ENCODE measurements at places on chromosomes 2 and 18.

- DNase-seq, result no peak
Observed at GRCh38 chr2:114022360-114023085, 132.6 kb downstream of the ACTR3 start.

- no peak for DNase-seq
Observed at GRCh38 chr2:206028101-206028500, 57.9 kb downstream of the INO80D start.

DNA sequence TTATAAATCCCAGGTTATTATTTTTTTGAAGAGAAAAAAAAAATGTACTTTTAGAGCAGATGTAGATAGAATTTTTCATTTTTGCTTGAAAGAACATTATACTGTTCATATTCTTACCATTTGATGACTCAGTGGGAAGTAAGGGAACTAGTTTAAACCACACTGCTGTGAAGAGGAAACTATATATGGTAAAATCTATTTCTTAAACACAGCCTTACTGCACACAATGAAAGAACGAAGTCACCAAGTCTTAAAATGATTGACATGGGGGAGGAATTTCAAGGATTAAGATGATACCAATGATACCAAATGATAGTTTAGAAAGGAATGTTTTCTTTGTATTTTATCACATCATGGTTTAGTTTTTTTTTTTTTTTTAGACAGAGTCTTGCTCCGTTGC, 5.0 kb downstream of the ACTR2 start:
- no peak for DNase-seq

GRCh38 chr2:156787517-156787916, 351.3 kb downstream of the GPD2 start:
- no peak for DNase-seq

GRCh38 chr18:38563396-38563980, 997.9 kb upstream of the CELF4 start:
- DNase-seq, result no peak

- DNase-seq, result no peak
Observed at GRCh38 chr2:225103737-225104141, 61.5 kb upstream of the DOCK10 start.

GRCh38 chr2:180520921-180521581, 459.4 kb upstream of the UBE2E3 start:
- DNase-seq, result no peak

GRCh38 chr2:47504174-47504810, 101.3 kb downstream of the MSH2 start:
- no peak for DNase-seq

GRCh38 chr2:170905864-170906263, 23.2 kb upstream of the GORASP2 start:
- no peak for DNase-seq

DNA sequence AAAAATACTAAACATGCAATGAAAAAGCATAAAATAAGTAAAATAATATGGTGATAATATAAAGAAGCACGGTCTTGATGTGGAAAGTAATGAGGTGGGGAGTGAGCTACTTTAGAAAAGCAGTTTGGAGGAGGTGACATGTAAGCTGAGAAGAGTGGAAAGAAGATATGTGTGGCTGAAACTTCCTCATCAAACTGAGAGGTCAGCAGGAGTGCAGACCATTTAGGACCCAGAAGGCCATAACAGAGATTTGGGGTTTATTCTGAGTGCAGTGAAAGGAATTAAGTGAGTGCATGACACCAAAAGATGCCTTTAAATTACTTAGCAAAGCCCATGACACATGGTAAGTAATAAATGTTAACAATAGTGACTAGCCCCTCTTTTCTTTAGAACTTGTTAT, 24.4 kb upstream of the TMEM182 start:
- no peak for DNase-seq

- no peak for DNase-seq
Observed at GRCh38 chr2:19536136-19536535, 177.7 kb upstream of the OSR1 start.

- no peak for DNase-seq
Observed at GRCh38 chr2:104774631-104775030, 79.3 kb upstream of the POU3F3 start.

DNA sequence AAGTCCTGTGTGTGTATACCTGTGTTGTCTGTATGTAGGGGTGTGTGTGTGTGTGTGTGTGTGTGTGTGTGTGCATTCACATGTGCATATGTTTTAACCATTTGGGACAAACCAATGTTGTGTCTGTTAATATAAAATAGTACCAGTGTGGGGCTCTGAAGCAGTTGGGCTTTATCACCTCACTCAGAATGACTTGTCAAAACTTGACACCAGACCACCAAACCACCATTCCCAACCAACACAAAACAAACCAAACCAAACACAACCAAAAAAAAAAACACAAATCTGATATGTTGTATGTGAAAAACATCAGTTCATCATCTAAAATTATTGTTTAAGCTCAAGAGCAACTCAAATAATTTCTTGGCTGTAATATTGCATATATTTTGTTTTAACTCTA, 42.1 kb downstream of the CALCRL start:
- no peak for DNase-seq

DNA sequence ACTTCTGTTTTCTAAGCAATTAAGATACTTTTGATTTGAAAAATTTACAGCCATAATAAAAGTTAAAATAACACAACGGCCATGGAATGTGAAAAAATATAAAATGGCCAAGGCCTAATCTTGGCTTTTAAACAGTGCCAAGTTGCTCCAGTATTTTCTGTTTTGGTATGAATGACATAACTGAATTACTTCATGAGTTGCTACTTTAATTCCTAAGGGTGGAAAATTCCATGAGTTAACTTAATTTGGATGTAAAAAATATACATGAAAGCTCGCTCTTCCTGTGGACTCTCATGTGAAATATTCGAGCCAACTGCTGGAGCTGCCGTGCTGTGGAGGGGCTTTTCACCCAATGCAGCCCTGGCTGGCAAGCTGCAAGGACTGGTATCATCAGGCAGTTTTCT, 286.0 kb upstream of the CCDC68 start:
- DNase-seq, result no peak

DNA sequence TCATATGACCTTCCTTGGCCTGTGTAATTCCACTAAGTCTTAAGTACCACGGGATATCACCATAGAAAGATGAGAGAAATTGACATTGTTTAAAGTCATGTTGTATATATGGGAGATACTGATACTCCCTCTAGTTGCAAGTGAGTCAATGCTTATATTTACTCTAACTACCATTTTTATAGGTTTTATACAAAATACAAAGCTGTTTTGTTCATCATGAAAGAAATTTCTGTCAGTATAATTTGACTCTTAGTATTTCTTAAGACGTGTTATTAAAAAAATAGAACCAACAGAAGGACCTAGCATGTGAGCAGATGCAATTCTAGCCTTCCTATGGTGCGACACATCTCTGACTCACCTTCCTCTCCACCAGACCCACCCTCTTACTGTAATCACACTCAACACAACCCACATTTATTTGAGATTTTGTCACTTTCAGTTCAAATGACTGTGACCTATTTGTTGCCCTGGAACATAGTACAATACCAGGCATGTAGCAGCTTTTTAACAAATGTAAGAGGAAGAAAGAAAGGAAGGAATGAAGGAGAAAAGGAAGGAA, 453.1 kb downstream of the CMPK2 start:
- no peak for DNase-seq

DNA sequence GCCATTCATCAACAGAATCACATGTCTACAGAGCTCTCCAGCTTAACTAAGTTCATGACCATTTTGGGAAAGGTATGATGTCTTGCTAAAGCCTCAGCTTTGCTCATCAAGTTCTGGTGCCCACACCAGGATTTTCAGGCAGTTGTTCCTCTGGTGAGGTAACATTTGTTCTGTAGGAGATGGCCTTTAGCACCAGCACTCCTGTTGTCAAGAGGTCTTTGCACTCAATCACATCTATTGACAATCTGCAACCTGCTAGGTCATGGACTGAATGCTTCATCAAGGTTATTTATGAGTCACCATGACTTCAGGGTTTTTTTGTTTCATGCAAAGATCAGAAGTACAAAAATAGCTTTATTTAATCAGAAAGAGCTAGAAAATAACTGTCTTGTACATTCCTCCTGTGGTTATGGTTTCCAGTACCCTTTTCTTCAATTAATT, 36.6 kb upstream of the VIT start:
- DNase-seq, result no peak

GRCh38 chr2:118145207-118145606, 56.9 kb downstream of the INSIG2 start:
- no peak for DNase-seq

DNA sequence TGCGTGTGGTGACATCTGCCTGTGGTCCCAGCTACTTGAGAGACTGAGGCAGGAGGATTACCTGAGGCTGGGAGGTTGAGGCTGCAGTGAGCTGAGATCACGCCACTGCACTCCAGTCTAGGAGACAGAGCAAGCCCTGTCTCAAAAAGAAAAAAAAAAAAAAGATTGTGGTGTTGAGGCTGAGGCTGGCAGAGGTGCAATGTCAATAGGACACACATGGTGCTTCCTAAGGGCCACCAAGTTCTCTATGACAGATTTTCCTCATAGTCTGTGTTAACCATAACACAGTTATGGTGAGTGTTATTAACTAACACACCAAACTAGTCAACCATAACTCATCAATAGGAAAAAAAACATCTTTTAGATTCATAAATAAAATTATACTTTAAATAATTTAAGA, 494.4 kb downstream of the TMX3 start:
- no peak for DNase-seq

DNA sequence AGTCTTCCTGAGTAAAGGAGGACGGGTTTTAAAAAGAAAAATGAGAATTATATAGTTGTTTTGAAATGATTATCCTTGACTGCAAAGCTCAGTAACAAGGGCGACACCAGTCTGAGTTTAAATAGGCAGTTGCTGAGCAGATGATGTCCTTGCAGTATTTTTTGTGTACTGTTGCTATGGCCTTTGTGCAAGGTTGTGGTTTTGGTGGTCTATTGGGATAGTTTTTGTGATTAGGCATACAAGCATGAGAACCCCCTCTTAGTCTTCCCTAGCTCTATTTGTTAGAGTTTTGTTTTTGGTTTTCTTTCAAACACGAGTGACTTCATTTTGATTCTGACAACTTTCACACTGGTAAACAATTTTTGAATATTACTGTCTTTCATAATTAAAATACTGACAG, 64.1 kb downstream of the TAF4B start:
- no peak for DNase-seq

GRCh38 chr2:172380436-172381274, 46.7 kb upstream of the ITGA6 start:
- DNase-seq, result no peak

GRCh38 chr2:106018141-106018540, 176.0 kb downstream of the UXS1 start:
- no peak for DNase-seq

DNA sequence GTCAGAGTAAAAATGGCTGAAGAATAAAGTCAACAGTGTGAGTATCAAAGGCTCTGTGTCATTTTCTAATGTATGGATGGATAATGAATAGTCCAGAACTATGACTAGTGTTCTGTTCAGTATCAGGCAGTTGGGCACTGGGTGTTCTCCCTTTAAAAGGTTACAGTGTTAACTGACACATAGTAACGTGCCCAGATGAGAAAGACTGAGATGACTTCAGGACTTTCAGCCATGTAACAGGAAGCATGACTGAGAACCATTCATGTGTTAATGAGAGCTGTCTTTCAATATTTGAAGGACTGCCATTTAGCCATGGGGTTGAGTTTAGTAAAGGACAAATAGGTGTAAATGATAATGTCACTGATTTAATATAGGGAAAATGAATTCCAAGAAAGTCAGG, 187.1 kb downstream of the GULP1 start:
- no peak for DNase-seq

DNA sequence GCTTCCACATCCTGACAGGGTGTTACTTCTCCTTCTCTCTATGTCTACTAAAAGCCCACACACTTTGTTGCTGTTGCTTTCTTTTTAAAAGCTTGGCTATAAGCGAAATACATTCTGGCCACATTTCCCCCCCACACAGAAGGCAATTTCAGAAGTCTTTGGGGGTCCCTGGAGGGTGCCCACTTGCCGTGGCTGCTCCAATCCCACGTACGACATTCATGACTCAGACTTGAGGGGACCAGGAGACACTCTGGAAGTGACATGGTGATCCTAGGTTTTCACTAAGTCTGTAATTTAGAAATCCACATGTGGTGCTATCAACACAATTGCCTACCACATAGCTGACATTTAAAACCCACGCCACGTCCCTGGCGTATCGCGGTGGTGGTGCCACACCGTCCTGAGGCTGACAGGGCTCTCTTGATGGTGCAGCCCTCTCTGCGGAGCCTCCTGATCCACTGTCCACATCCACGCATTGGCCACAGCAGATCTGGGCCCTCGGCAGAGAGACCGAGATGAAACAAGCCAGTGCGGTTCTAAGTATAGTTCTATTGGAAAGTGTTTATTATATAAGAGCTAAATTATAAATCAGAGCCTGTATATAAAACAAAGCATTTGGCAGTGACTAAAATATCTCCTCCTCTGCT, 42.4 kb downstream of the CYP27C1 start:
- DNase-seq, result no peak

DNA sequence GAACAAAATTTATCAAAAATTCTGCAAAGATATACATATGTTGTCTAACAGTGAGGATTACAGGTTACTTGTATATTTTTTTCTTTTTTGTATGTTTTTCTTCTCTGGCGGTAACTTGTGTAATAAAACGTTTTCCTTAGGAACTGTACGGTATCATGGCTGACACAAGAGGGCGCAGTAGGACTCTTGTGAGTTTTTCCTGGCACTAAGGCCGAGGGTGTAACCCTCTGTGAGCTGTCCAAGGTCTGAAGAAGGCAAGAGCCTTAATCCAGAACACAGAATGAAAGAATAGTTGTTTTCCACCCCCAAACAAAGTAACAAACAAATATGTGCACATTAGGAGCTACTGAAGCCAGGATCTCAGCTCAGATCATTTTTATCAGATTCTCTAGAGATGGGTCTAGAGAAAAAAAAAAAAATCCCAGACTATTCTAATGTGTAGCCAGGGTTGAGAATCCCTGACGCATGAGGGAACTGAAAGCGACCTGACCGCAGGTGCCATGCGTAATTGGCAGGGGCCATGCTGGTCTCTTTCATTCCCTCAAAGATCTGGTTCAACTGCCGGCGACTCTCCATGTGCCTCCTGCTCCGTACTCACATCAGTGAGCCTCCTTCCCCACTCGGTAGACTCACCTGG, 27.0 kb downstream of the TMEM200C start:
- DNase-seq, result no peak

GRCh38 chr2:23803264-23803964, 123.5 kb downstream of the ATAD2B start:
- DNase-seq, result no peak

DNA sequence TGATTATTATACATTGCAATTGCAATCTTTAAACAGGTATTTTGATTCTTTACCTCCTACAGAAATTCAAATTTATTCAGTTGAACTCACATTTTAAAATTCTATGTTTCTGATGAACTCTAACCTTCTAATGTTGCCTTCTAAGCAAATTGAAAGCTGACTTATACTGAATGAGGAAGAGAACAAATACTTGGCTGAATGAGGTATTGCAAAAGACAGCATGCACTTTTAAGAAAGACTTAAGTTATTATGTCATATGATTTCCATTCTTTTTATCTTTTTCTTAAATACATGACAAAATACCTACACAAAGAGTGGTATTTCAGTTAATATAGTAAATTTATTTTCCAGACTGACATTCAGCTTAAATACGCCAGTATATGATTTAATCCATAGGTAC, 64.7 kb downstream of the FAM228A start:
- no peak for DNase-seq

All from stimulated activated CD4-positive, alpha-beta T cell treated with anti-CD3 and anti-CD28 coated beads, Interleukin-1b, Interleukin-23, amount 100 ng/mL, for 4 hours (primary cell).